NCI-H69 (cell line): ENCODE measurements at places on chromosomes 1 and 21.

DNA sequence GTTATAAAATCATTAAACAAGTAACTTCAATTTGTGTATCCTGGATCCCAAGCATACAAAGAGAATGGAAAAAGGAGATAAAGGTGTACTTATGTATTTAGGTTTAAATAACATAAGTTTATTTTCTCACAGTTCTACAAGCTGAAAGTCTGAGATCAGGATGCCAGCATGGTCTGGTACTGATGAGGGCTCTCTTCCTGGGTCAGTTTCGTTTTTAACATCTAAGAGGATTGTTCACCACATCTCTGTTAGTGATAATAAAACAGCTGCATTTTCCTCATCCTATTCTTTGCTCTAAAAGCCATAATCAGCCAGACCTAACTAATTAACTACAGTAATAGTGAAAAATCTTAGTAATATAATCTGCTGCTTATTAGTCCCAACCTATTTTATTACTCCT is 5.2 kb downstream of the EGLN1 start:
- DNase-seq, result no peak

DNA sequence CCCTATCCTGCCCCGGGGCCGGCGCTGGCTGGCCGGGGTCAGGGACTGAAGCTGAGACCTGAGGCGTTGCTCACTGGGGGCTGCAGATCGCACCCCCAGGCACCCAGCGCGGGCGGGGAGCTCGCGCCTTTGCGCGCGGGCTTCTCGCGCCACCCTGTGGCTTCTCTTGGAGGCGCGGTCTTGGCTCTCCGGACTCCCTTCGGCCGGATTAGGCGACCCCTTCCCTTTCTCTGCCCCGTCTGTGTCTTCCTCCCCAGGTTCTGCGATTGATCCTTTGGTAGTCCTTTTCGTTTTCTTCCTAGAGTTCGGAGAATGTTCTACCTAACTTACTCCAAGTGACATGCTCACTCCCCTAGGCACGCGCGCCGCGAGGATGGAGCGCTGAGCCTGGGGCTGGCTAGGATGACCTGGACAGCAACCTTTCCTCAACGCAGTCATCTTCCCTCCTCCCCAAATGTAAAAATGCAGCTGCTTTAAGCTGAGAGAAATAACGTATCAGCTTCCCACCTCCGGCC is 495 bp upstream of the NTRK1 start:
- DNase-seq, result peak; percentile 86

- DNase-seq, result no peak
Observed at GRCh38 chr21:33028773-33029384, 3.1 kb downstream of the OLIG2 start.

- no peak for DNase-seq
Observed at GRCh38 chr1:152125834-152126443, 10.7 kb upstream of the TCHH start.

DNA sequence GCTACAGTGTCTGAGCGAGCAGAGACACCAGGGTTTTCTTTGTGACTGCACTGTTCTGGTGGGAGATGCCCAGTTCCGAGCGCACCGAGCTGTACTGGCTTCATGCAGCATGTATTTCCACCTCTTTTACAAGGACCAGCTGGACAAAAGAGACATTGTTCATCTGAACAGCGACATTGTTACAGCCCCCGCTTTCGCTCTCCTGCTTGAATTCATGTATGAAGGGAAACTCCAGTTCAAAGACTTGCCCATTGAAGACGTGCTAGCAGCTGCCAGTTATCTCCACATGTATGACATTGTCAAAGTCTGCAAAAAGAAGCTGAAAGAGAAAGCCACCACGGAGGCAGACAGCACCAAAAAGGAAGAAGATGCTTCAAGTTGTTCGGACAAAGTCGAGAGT is 2.7 kb downstream of the ZBTB18 start:
- no peak for DNase-seq

DNA sequence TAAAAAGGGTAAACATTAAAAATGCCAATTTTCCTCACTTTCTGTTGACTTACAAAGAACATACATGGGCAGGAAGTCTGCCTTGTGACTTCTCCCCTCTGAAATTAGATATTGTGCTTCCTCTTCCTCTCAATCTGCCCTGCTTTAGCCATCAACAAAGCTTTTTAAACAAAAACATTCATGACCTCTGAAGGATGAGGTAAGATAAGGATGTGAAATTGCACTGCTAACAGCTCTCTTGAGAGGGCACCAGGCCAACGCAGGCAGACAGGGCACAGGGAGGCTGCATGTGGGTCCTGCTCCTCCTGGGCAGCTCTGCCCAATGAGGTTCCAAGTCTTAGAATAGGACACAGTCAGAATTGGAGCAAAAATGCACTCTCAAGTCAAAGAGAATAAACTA is 62.1 kb downstream of the DEGS1 start:
- DNase-seq, result no peak

GRCh38 chr1:165631342-165632151 is 513 bp downstream of the MGST3 start:
- DNase-seq, result peak; percentile 75

DNA sequence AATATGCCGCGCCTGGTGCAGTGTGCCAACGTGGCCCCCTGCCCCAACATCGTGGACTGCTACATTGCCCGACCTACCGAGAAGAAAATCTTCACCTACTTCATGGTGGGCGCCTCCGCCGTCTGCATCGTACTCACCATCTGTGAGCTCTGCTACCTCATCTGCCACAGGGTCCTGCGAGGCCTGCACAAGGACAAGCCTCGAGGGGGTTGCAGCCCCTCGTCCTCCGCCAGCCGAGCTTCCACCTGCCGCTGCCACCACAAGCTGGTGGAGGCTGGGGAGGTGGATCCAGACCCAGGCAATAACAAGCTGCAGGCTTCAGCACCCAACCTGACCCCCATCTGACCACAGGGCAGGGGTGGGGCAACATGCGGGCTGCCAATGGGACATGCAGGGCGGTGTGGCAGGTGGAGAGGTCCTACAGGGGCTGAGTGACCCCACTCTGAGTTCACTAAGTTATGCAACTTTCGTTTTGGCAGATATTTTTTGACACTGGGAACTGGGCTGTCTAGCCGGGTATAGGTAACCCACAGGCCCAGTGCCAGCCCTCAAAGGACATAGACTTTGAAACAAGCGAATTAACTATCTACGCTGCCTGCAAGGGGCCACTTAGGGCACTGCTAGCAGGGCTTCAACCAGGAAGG is 4.3 kb downstream of the GJB3 start:
- no peak for DNase-seq

GRCh38 chr1:213976665-213977485 is 10.9 kb upstream of the PROX1 start:
- DNase-seq, result no peak

- no peak for DNase-seq
Observed at GRCh38 chr21:33880626-33881025, 35.0 kb downstream of the ATP5PO start.

- DNase-seq, result no peak
Observed at GRCh38 chr1:19317126-19317910, 5.2 kb downstream of the SLC66A1 start.

DNA sequence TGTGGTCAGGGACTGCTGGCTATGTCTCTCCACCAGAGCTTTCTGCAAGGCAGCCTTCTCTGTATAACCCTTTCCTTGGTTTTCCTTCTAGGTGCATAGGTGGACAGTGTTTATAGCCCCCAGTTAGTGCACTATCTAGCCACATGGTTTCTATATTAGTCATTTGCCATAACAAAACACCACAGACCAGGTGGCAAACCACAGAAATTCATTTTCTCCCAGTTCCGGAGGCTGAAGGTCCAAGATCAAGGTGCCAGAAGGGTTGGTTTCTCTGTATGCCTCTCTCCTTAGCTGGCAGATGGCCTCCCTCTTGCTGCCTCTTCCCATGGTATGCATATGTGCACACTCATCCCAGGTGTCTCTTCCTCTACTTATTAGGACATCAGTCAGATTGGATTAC is 106.4 kb downstream of the KAZN start:
- DNase-seq, result peak; percentile 52

DNA sequence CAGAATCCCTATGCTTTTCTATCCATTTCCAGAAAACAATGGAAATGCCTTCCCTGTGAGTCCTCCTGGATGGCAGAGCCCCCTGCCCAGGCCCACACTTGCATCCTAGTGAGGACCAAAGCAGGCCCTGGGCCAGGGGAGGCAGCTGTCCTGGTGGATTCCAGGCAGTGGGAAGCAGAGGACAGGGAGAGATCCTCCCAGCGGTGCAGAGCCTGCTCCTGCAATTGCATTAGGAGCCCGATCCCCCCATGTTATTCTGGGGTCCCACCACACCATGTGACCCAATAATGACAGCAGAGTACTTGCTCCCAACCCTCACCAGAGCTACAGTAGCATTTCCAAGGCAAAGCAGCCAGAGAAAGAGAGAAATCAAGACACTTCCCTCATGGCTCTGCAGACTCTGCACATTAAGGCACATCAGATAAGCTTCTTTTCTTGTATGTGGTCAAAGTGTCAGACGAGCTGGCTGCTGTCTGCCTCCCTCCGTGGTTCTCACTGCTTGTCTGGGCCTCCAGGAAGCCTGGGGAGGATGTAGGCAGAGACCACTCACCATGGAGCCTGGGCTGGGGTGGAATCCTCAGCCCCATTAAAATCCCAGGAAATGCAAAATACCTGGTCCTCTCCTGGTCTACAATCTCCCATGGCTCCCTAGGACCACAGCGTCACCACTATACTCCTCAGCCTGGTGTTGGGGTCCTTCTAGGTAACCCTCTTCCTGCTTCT is 54.9 kb upstream of the RUNX3 start:
- no peak for DNase-seq

GRCh38 chr1:3133686-3134085 is 64.7 kb downstream of the PRDM16 start:
- no peak for DNase-seq

DNA sequence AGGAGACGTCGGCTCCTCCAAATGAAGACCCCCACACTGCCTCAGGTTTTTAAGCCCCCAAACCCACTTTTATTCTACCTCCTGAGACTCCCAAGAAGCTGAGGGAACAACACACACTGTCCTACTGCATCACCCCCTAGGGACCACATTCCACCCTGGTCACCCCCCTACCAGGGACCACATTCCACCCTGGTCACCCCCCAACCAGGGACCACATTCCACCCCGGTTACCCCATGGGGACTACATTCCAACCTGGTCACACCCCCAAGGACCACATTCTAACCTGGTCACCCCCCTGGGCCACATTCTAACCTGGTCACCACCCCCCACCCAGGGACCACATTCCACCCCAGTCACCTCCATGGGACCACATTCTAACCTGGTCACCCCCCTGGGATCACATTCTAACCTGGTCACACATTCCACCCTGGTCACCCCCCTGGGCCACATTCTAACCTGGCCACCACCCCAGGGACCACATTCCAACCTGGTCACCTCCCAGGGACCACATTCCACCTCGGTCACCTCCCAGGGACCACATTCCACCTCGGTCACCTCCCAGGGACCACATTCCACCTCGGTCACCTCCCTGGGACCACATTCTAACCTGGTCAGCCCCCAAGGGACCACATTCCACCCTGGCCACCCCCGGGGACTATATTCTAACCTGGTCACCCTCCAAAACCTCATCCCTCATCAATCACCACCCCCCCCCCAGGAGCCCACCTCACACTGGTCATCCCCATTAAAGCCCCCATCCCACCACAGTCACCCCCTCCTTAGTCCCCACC is 587.6 kb downstream of the NPHP4 start:
- no peak for DNase-seq

- DNase-seq, result no peak
Observed at GRCh38 chr1:11823366-11824137, 17.6 kb downstream of the CLCN6 start.

DNA sequence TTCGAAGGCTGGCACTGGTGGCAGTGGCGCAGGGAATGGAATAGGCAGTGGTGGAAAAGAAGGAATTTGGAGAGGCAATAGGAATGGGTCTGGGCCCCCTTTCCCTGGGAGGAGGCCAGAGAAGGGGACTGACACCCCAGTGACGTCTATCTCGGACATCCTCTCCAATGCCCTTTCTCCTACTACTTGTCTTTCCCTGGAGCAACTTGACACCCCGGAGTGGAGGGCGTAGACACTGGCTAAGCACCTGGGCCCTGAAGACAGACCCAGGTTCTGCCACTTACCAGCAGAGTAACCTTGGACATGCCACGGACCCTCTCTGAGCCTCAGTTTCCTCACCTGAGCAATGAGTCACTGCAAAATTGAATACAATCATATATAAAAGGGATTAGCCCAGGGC is 86.8 kb downstream of the CAMK2N1 start:
- no peak for DNase-seq

GRCh38 chr1:1978108-1978507 is 25.5 kb downstream of the CFAP74 start:
- no peak for DNase-seq

GRCh38 chr1:19076841-19077616 is 120.6 kb upstream of the IFFO2 start:
- no peak for DNase-seq

DNA sequence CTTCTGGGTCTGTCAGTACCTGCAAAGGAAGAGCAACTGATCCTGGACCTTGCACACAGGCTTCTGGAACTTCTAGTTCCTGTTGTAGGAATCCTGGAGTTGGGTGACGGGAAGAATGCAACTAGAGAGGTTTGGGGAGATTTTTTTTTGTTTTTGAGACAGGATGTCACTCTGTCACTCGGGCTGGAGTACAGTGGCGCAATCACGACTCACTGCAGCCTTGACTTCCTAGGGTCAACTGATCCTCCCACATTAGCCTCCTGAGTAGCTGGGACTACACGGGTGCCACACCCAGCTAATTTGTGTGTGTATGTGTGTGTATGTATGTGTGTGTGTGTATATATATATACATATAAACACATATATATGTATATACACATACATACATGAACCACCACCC is 18.8 kb downstream of the ENTREP3 start:
- DNase-seq, result no peak

- peak; percentile 12 for DNase-seq
Observed at GRCh38 chr1:8120693-8121260, 94.7 kb upstream of the ERRFI1 start.

DNA sequence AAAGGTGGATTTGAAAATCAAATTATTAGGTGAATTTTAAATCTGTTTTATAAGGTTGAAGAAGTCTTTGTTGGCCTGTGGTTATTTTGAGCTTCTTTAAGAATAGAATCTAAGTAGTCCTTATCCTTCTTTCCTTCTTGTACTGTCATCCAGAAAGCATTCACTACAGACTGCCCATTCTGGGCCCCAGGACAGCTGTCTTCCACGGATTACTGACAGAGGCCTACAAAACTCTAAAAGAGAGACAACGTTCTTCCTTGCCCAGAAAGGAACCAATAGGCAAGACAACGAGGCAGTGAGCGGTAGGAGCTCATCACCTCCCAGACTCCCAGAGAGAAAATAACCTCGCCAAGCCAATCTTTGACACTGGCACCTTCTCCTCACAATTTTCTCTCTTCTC is 24.4 kb upstream of the PIGC start:
- DNase-seq, result no peak

- no peak for DNase-seq
Observed at GRCh38 chr1:56385314-56385713, 194.0 kb downstream of the PLPP3 start.

DNA sequence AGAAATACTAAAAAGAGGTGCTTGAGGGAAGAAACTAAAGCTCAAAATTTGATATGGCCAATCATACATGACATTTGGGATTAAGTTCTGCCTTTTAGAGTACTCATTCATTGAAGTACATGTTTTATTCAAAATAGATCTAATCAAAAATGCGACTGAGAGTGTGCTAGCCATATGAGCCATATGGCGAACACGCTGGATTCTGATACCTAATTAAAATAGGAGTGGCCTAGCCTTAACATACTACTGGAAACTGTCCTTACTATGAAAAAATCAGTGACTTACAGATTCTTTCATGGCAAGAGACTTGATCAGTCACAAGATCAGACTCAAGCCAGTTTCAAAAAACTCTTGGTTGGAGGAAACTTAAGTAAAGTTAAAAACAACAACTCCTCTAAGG is 73.9 kb downstream of the PTGER3 start:
- no peak for DNase-seq

GRCh38 chr1:93907718-93908117 is 1.5 kb downstream of the GCLM start:
- peak; percentile 81 for DNase-seq
